ENCODE measurements at places on chromosomes 6 and 20. TPM values are rescaled to one million over a fixed set of nuclear protein-coding genes. Genes with fewer than 3 reads are reported as not detected.

GRCh38 chr20:36115925-36116324 lies 38.6 kb upstream of the EPB41L1 start:
- no peak for DNase-seq

DNA sequence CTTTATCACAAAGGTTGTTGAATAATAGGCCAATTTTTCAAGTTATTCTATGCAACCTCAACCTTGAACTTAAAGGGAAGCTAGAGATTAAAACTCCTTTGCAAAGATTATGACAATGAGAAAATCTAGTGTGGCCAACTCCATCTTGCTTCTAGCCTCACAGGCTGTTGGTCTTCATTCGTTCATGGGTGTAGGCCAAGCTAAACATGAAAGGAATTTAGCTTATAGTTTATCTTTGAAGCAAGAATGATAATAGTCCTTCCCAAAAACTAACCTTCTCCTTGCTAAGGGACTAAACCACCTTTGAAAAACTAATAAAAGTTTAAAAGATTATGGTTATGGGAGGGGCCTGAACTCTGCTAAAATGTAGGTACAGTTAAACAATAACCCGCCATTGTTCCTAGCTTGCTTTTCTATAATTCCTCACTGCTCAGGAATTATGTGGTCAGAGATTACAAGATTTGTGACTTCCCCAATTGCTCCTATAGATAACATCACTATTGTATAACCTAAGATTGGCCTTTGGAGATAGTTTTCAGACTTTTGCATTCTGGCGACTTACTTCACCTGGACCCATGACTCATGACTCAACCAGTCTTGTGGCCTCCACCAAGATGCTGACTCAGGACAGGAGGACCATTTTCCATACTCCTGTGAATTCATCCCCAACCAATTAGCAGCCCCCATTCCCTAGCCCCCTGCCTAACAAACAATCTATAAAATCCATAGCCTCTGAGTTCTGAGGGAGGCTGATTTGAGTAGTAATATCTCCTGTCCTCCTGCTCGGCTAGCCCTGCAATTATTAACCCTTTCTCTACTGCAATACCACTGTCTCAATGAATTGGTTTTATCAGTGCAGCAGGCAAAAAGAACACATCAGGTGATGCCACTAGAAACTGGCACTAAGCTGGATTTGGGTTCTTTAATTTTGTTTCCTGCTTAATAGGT lies 154.5 kb downstream of the CD83 start:
- DNase-seq, result no peak

DNA sequence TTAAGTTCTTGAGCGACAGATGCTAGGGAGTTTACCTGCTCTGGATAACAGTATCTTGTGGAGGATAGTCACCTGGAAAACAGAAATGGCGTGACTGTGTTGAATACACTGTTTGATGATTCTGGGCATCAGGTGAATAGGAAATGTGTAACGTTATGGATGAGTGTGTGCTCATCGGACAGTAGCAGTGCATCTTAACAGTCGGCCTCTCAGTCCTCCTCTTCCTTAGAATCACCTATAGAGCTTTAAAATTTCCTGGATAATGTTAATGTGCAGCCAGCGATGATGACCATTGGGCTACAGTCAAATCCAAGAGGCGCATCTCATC lies 217.7 kb downstream of the OR2B2 start:
- no peak for DNase-seq

DNA sequence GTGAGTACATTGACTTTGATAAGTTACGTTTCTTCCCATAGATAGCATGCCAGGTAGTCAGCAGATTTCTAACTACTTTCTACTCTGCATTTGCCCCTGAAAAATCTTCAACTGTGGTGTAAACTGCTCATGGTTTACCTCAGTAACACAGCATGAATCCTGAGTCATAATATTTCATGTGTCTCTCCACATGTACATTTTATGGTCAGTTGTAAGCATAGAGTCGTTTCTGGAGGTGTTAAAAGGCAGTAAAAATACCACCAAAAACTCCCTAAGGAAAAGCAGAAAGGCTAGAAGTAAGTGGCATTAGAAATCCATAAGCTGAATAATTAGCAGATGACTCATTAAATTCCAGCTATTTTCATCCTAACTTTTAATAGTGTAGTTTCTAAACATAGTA lies 4.1 kb upstream of the GPR63 start:
- no peak for DNase-seq

DNA sequence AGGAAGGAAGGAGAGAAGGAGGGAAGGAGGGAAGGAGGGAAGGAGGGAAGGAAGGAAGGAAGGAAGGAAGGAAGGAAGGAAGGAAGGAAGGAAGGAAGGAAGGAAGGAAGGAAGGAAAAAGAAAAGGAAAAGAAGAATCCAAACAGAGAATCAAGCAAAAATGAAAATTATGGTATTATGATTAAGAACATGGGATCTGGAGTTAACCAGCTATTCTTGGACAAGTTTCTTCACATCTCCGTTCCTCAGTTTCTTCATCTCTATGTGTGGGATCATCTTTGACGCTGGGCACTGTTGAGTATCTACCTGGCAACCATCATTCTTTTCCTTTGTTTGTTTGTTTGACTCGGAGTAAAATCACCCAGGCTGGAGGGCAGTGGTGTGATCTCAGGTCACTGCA lies 71.6 kb downstream of the ZNF217 start:
- DNase-seq, result no peak

- DNase-seq, result no peak
These were observed 124.2 kb upstream of the GMDS start for GRCh38 chr6:2369606-2370005.

GRCh38 chr20:17023036-17023435 lies 203.8 kb upstream of the PCSK2 start:
- DNase-seq, result no peak

GRCh38 chr6:159234102-159234553 lies 64.9 kb downstream of the FNDC1 start:
- no peak for DNase-seq

- DNase-seq, result no peak
These were observed 5.0 kb downstream of the MANBAL start for GRCh38 chr20:37294262-37294981.

- no peak for DNase-seq
These were observed 140.4 kb downstream of the OPRM1 start for GRCh38 chr6:154179434-154179833.

DNA sequence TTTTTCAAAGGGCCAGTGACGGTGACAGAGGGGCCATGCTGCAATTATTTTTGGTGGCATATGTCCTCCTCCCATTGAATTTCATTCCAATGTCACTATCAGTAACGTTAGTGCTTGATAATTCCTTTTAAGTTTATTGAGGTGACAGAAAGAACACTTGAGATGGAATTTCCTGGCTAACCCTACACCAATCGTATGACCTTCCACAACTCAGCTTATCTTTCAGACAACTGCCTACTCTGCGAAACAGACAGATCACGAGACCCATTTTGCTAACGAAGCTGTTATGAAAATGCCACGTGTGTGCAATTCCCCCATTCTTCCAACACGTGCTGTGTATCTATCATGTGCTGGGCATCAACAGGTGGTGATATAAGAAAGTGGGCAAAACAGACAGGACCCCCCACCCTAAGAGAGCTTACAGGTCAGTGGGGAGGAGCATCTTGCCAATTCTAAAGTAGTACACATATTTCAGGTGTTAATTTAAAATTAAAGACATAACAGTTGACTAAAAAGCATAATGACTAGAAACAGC lies 113.0 kb downstream of the IRF4 start:
- no peak for DNase-seq

GRCh38 chr6:142819603-142820337 lies 125.2 kb downstream of the HIVEP2 start:
- peak; percentile 95 for DNase-seq

DNA sequence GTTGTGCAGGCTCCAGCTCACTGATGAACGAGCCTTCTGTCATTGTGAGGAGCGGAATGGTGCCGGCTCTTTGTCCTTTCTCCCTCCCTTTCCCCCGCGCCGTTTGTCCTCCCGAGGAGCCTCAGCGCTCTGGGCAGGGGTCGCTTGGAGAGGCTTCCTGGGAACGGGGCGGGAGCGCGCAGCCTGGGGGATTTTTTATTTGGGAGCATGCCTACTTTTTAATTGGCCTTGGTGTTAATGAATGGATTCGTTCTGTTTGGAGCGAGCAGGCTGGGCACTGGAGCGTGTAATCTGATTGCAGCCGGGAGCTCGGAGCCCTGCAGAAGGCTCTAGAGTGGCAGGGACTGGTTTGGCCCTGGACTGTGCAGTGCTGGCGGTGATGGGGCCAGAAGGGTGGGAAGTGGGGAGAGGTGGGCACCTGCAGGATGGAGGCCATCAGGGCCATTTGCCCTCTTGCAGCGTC lies 118.8 kb downstream of the CDH4 start:
- no peak for DNase-seq

DNA sequence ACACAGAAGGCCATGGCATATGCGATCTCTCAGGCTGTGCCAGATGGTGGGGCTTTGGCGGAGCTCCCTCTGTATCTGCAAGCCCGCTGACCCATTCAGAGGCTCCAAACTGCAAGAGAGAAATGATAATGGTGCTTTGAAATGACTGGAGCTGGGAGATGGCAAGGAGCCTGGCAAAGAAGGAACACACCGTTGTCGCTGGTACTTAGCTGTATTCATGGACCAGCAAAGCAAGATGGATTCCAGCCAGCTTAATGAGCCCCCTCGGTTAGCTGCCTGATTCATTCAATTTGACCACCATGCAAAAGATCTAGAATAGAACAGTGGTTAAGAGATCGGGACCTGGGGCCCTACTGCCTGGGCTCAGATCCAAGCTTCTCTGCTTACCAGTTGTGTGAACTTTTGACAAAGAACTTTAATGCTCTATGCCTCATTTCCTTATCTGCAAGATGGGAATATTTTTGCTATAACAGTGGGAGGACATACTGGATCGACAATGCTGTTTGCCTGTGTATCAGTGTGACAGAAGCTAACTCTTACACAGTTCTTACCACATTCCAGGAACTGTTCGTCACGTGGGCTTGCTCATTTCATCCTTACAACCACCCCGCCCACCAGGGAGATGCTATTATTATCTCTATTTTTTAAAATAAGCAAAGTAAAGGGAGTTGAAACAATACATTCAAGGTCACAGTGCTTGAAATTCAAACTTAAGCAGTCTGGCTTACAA lies 317.8 kb upstream of the SULF2 start:
- DNase-seq, result no peak

Gene TREML2
- total RNA-seq, result not detected

Gene FAM217A
- not detected for total RNA-seq

Gene GRM1
- not detected for total RNA-seq

Gene CRIP3
- total RNA-seq, result not detected

Gene PAK5
- total RNA-seq, result not detected

Gene MTFR2
- 7.4 TPM for total RNA-seq

Gene FUT9
- total RNA-seq, result not detected

Gene ROMO1
- total RNA-seq, result 174 TPM

Gene SYCP2
- 0.35 TPM for total RNA-seq

Gene RTEL1
- total RNA-seq, result 38.6 TPM

Gene ADGB
- not detected for total RNA-seq

Gene SCUBE3
- total RNA-seq, result 0.62 TPM

Gene TMEM74B
- total RNA-seq, result 1.1 TPM

Gene GLP1R
- not detected for total RNA-seq

Gene TCF19
- 28.0 TPM for total RNA-seq

All from endothelial cell of umbilical vein (primary cell).